Temporal lobe (tissue), 4 donors: ENCODE measurements at places on chromosomes 5 and 9. TPM values are rescaled to one million over a fixed set of nuclear protein-coding genes. Genes with fewer than 3 reads are reported as not detected.

Gene ARHGEF28
- total RNA-seq = 5.7 TPM

Gene PCDHAC2
- total RNA-seq = 28.8 TPM

Gene JAKMIP2
- total RNA-seq = 49.7 TPM

Gene GPX8
- total RNA-seq = 2.7 TPM
